Type B pancreatic cell (in vitro differentiated cells): ENCODE measurements at places on chromosomes 2 and 18. TPM values are rescaled to one million over a fixed set of nuclear protein-coding genes. Genes with fewer than 3 reads are reported as not detected.

The SEH1L gene
- 38.8 and 39.1 TPM in 2 replicates for total RNA-seq

The TUBA3E gene
- not detected in 2 replicates for total RNA-seq

The PROKR1 gene
- total RNA-seq, result 0.10 and 0.41 TPM in 2 replicates

The KCNG2 gene
- 0.29 TPM in 1 of 2 replicates, not detected in the other for total RNA-seq

The EFR3B gene
- 5.3 and 12.4 TPM in 2 replicates for total RNA-seq

The ARHGAP28 gene
- 17.6 and 104 TPM in 2 replicates for total RNA-seq

DNA sequence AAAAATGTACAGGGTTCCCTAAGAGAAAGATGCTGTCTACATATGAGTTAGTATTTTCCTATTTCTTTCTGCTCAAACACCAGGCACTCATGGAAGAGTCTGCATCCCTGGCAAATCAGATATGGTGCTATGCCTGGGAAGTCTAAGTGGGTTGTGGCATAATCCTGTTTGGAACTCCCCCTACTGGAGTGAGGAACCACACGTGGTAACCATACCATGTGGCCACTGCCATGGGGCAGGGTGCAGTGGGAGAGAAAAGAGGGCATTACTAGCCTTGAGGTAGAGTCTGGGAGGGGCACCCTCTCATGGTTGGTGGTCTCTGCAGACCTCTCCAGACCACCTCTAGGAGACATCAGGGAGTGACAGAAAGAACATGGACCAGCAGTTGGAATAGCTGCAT is 257.9 kb upstream of the ATP5MC3 start:
- no peak for DNase-seq

DNA sequence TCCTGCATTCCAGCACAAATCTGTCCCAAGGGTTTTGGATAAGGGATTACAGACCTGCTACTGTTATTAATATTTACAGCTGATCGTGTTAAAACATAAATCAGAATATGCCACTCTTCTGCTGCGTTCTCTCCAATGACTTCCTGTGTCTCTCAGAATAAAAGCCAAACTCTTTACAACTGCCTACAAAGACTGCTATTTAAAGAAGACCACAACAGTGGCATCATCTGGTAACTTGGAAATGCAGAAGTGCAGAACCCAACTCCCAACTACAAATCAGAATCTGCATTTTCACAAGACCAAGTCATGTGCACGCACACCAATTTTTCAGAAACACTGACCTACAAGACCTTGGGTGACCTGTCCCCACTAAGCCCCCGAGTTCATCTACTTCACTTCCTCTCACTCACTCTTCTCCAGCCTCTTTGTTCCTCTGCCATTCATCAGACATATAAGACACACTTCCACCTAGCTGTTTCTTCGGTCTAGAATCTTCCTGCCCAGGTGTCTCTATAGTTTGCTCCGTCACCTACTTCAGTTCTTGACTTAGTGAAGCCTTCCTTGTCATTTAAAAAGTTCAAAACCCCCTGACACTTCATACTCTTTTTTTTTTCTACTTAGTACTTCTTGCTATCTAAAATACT is 36.0 kb downstream of the CHN1 start:
- no peak for DNase-seq

DNA sequence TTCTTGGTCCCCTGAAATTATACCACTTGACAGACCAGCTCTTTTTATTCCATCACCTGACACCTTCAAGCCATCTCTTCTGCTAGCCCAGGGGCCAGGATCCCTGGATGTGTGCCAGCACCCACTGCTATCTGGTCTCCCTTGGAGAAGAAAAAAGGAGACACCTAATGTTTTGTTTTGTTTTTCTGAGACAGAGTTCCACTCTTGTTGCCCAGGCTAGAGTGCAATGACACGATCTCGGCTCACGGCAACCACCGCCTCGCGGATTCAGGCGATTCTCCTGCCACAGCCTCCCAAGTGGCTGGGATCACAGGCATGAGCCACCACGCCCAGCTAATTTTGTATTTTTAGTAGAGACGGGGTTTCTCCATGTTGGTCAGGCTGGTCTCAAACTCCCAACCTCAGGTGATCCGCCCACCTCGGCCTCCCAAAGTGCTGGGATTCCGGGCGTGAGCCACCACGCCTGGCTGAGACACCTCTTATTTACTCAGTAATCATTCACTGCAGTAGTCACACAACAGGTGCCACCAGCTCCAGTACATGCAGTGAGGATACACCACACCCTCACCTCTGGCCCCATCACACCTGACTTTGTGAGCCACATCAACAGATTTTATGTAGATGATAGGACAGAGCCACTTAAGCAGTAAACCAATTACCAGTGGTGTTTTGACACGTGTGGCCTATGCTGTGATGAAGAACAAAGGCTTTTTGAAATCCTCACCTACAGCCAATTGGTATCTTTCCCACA is 42.8 kb upstream of the PCBP1 start:
- no peak for DNase-seq

- DNase-seq, result peak; percentile 59
Measured at GRCh38 chr18:76988031-76988826, 144.4 kb downstream of the MBP start.

DNA sequence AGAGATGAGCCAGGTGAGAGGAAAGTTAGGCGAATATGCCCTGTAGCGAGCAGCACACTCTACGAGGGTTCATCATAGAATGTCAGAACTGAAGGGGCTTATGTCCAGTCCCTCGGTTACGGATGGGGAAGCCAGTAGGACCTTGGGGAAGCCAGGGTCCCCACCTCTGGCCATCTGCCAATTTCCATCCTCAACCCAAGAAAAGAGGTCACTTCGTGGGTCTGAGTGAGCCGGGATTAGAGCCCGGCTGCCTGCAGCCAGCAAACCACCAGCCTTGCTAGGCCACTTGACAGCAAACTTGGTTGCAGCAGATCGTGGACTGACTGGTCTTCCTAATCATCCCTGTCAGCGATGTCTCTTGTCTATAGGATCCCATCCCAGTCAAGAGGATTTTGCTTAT is 11.4 kb downstream of the CIB4 start:
- DNase-seq, result no peak

DNA sequence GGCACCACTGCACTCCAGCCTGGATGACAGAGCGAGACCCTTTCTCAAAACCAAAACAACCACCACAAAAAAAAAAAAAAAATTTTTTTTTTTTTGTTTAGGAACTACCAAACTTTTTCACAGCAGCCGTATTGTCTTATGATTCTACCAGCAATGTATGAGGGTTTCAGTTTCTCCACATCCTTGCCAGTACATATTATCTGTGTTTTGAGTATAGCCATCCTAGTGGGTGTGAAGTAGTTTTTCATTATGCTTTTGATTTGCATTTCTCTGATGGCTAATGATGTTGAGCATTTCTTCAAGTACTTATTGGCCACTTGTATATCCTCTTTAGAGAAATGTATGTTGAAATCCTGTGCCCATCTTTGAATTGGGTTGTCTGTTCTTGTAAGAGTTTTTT is 51.7 kb downstream of the COX7A2L start:
- DNase-seq, result no peak
